ENCODE measurements at places on chromosomes 16 and 17. TPM values are rescaled to one million over a fixed set of nuclear protein-coding genes. Genes with fewer than 3 reads are reported as not detected.
A peak's percentile ranks its signal among the peaks of the same experiment; 100 is the strongest.

DNA sequence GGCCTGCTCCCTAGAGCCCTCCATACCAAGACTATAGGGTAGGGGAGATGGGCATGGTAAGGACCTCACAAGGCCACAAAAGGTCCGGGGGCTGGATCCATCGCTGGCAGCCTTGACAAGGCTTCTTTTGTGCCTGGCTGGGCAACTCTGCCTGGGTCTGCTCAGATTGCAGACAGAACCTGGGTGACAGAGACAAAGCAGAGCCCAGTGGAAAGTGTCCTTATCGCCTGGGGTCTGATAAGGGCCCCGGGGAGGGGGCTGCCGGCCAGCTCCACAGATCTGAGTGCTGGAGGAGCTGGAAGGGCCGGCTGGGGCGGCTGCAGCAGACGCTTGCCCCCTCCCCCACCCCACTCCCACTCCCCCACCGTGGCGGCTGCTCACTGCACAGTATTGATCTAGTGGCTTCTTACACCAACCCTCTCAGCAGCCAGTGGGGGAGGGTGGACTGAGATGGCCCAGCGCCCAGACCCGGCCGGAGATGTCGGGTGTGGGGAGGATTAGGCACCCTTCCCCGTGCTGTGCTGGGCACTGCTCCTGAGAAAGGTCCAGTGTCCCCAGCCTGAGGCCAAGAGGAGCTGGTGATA, 7.2 kb downstream of the MMP15 start:
- H3K27me3 ChIP-seq = no peaks in the 10 kb centered on the region
- no peak overlapping the region for H3K27ac ChIP-seq
- H3K4me1 ChIP-seq = peaks cover 24% of the 10 kb centered on the region
- no peaks in the 10 kb centered on the region for H3K36me3 ChIP-seq

GRCh38 chr17:42027590-42027889, 7.7 kb downstream of the NKIRAS2 start:
- H3K27ac ChIP-seq = no peak overlapping the region
- no peak overlapping the region for H3K4me3 ChIP-seq
- H3K27me3 ChIP-seq = no peaks in the 10 kb centered on the region
- DNase-seq = no peak

DNA sequence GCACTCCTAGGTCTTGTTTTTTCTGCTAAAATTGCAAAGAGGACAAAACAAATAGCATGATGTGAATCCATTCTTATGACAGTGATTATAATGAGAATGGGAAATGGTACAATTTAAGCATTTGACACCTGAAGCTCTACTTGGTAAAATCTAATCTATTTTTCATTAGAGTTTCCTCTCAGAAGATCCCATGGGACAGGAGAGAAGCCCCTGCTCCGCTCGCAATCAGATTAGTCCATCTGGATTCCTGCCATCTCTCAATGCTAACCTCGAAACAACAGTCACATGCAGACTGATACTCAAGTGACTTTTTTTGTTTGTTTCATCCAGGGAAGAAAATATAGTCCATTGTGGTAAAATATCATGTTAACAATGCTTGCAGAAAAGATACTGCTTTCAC, 107.4 kb upstream of the TOM1L1 start:
- no peak overlapping the region for H3K27ac ChIP-seq
- 0 out of 2 replicates have a peak, but pooled peaks cover 3% of the 10 kb centered on the region for H3K36me3 ChIP-seq
- no peaks in the 10 kb centered on the region for H3K27me3 ChIP-seq
- no peak overlapping the region for H3K4me3 ChIP-seq
- DNase-seq = no peak

GRCh38 chr17:33751702-33752065, 458.6 kb upstream of the ASIC2 start:
- peaks cover 41% of the 10 kb centered on the region for H3K27me3 ChIP-seq
- H3K36me3 ChIP-seq = no peaks in the 10 kb centered on the region
- H3K4me1 ChIP-seq = peaks cover 27% of the 10 kb centered on the region
- H3K27ac ChIP-seq = no peak overlapping the region

LONP2 gene
- 25.2 TPM for total RNA-seq

DNA sequence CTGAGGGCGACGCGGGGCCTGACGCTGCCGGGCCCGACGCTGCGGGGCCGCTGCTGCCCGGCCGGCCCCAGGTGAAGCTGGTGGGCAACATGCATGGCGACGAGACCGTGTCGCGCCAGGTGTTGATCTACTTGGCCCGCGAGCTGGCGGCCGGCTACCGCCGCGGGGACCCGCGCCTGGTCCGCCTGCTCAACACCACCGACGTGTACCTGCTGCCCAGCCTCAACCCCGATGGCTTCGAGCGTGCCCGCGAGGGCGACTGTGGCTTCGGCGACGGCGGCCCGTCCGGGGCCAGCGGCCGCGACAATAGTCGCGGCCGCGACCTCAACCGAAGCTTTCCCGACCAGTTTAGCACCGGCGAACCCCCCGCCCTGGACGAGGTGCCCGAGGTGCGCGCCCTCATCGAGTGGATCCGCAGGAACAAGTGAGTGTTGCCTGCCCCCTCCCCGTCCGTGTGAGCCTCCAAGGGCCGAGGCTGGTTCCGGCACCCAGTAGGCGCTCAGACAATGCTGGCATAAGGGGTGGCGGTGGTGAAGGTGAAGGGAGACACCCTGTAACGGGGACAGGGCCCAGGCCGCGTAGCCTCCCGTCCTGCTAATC, 676 bp downstream of the CPD start:
- no peak overlapping the region for H3K27ac ChIP-seq
- H3K4me3 ChIP-seq = peak overlapping the region; percentile 61
- no peaks in the 10 kb centered on the region for H3K36me3 ChIP-seq
- H3K27me3 ChIP-seq = peaks cover 48% of the 10 kb centered on the region

GRCh38 chr16:67305216-67306071, 21.1 kb downstream of the KCTD19 start:
- H3K4me3 ChIP-seq = no peak overlapping the region
- no peaks in the 10 kb centered on the region for H3K36me3 ChIP-seq
- DNase-seq = no peak
- H3K27ac ChIP-seq = no peak overlapping the region
- no peaks in the 10 kb centered on the region for H3K27me3 ChIP-seq

GRCh38 chr16:69324585-69325253, 5.7 kb downstream of the PDF start:
- peaks cover 15% of the 10 kb centered on the region for H3K36me3 ChIP-seq
- 0 out of 2 replicates have a peak overlapping the region, but pooled peaks have one; percentile 59 for H3K27ac ChIP-seq
- no peak for DNase-seq
- H3K4me1 ChIP-seq = peaks cover 21% of the 10 kb centered on the region
- H3K4me3 ChIP-seq = no peak overlapping the region
- H3K27me3 ChIP-seq = no peaks in the 10 kb centered on the region

PIK3R6 gene
- total RNA-seq = 0.24 TPM

CHAD gene
- total RNA-seq = not detected

ZNF821 gene
- total RNA-seq = 14.8 TPM

DNA sequence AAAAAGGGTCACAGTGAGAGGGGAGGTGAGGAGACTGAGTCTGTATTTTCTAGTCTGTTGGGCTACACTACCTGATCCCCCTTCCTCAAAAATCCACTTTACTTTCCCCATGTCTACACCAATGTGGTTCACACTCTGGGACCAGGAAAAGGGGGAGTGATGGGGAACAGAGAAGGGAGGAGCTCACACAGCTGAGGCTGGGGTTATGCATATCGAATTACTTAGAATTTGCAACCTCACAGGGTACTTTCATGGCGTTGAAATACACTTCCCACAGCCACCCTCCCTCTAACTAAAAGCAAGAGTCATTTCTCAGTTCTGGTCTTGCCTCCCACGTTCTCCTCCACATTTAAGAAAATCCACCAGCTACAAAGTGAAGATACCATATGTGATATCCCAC, 14.1 kb downstream of the MAPT start:
- no peak overlapping the region for H3K4me3 ChIP-seq
- H3K36me3 ChIP-seq = no peaks in the 10 kb centered on the region
- DNase-seq = peak; percentile 34

- H3K4me3 ChIP-seq = no peak overlapping the region
- peaks cover 9% of the 10 kb centered on the region for H3K4me1 ChIP-seq
- DNase-seq = peak; percentile 94
- no peaks in the 10 kb centered on the region for H3K27me3 ChIP-seq
- H3K27ac ChIP-seq = no peak overlapping the region
Observed at GRCh38 chr17:76909971-76910760, 42.0 kb downstream of the MGAT5B start.

SRSF2 gene
- 547 TPM for total RNA-seq

CCL22 gene
- total RNA-seq = not detected

GRCh38 chr17:9158544-9159452, 137.5 kb downstream of the NTN1 start:
- DNase-seq = no peak
- no peaks in the 10 kb centered on the region for H3K4me1 ChIP-seq
- H3K27me3 ChIP-seq = no peaks in the 10 kb centered on the region
- no peak overlapping the region for H3K27ac ChIP-seq
- H3K36me3 ChIP-seq = no peaks in the 10 kb centered on the region
- no peak overlapping the region for H3K4me3 ChIP-seq

ACSF2 gene
- 12.8 TPM for total RNA-seq

- no peak for DNase-seq
- no peak overlapping the region for H3K4me3 ChIP-seq
- no peak overlapping the region for H3K27ac ChIP-seq
- no peaks in the 10 kb centered on the region for H3K27me3 ChIP-seq
- H3K4me1 ChIP-seq = peaks cover 8% of the 10 kb centered on the region
Observed at GRCh38 chr17:76178124-76178523, 37.1 kb upstream of the FOXJ1 start.

GRCh38 chr17:58970609-58971450, 135.8 kb downstream of the TRIM37 start:
- H3K4me3 ChIP-seq = no peak overlapping the region
- H3K27me3 ChIP-seq = no peaks in the 10 kb centered on the region
- peaks cover 22% of the 10 kb centered on the region for H3K4me1 ChIP-seq
- H3K27ac ChIP-seq = no peak overlapping the region
- peak; percentile 6 for DNase-seq

GRCh38 chr17:17680477-17681186, 626 bp upstream of the RAI1 start:
- no peak for DNase-seq
- H3K36me3 ChIP-seq = no peaks in the 10 kb centered on the region

ANKRD40CL gene
- total RNA-seq = not detected

FOXO3B gene
- 21.1 TPM for total RNA-seq

PLA2G10 gene
- total RNA-seq = 0.94 TPM

GRCh38 chr17:76584427-76585032, 1.1 kb downstream of the ST6GALNAC2 start:
- peaks cover 10% of the 10 kb centered on the region for H3K4me1 ChIP-seq
- no peak overlapping the region for H3K27ac ChIP-seq
- no peaks in the 10 kb centered on the region for H3K36me3 ChIP-seq
- DNase-seq = peak; percentile 50

DNA sequence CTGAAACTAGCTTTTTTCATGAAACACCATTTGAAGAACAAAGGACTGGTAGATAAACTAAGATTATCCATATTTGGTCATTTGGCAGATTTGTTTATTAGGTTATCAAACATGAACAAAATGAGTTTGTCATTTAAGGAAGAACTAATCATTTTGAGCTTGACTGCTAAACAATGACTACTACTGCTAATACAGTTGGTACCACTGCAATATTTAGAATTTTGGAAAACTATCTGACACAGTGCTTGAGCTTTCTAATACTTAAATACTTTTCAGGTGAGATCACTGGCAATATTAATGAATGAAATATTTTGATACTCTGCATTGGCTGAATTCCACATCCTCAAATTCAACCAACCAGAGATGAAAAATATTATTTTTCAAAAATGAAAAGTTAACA, 47.2 kb downstream of the MED13 start:
- H3K4me3 ChIP-seq = no peak overlapping the region
- H3K36me3 ChIP-seq = peaks cover 23% of the 10 kb centered on the region
- no peaks in the 10 kb centered on the region for H3K27me3 ChIP-seq
- no peak for DNase-seq
- H3K27ac ChIP-seq = no peak overlapping the region

- 0 out of 2 replicates have a peak overlapping the region, but pooled peaks have one; percentile 34 for H3K27ac ChIP-seq
- no peaks in the 10 kb centered on the region for H3K27me3 ChIP-seq
- H3K4me3 ChIP-seq = peak overlapping the region; percentile 19
- peak; percentile 57 for DNase-seq
- 0 out of 2 replicates have a peak, but pooled peaks cover 4% of the 10 kb centered on the region for H3K36me3 ChIP-seq
Observed at GRCh38 chr17:37045351-37045922, 96.7 kb downstream of the AATF start.

- no peaks in the 10 kb centered on the region for H3K36me3 ChIP-seq
- peaks cover 11% of the 10 kb centered on the region for H3K4me1 ChIP-seq
- no peak overlapping the region for H3K4me3 ChIP-seq
- peak; percentile 86 for DNase-seq
- H3K27me3 ChIP-seq = no peaks in the 10 kb centered on the region
Observed at GRCh38 chr16:84836234-84836647, 16.5 kb downstream of the CRISPLD2 start.

All from GM23338 (cell line).